Myocyte (in vitro differentiated cells): ENCODE measurements at places on chromosomes 11 and 22. TPM values are rescaled to one million over a fixed set of nuclear protein-coding genes. Genes with fewer than 3 reads are reported as not detected.

- peak; percentile 41 for DNase-seq
Observed at GRCh38 chr11:104997288-104997687, 25.7 kb downstream of the CASP5 start.

DNA sequence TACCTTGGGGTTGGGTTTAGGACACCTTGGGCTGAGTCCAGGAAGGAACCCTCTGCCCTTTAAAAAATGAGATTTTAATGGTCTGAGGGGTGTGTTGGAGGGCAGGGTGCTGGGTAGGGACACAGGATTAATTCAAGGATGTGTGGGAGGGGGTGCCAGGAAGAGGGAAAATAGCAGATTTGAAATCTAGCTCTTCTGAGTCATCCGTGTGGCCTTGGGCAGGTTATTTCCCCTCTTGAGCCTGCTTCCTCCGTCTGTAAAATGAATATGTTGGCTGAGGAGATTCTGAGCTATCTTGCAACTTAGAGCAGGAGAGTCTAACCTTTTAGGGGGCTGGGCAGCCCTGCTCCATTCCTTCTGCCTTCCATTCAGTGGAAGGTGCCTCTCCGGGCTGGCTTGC, 3.0 kb downstream of the TSPAN18 start:
- DNase-seq = no peak

GRCh38 chr22:46030231-46030880, 53.4 kb upstream of the WNT7B start:
- DNase-seq = no peak

Gene IGLL1
- total RNA-seq = 0.88 TPM in 1 of 2 replicates, not detected in the other

Gene APOA4
- not detected in 2 replicates for total RNA-seq

Gene EMID1
- total RNA-seq = 2.3 and 4.0 TPM in 2 replicates

Gene SCUBE1
- not detected in 2 replicates for total RNA-seq

Gene SAAL1
- 6.3 and 8.2 TPM in 2 replicates for total RNA-seq

Gene CCDC81
- total RNA-seq = 0.08 TPM in 1 of 2 replicates, not detected in the other

Gene PNPLA5
- not detected in 2 replicates for total RNA-seq
